Epithelial cell of esophagus (primary cell): ENCODE measurements at places on chromosomes 5 and 9.
A peak's percentile ranks its signal among the peaks of the same experiment; 100 is the strongest.

GRCh38 chr9:128054087-128054486, 13.0 kb downstream of the NAIF1 start:
- DNase-seq, result no peak

GRCh38 chr5:62780230-62780629, 201.6 kb downstream of the LRRC70 start:
- DNase-seq, result no peak

- peak; percentile 70 for DNase-seq
These were observed 116.6 kb downstream of the KLHL3 start for GRCh38 chr5:137619191-137619870.

DNA sequence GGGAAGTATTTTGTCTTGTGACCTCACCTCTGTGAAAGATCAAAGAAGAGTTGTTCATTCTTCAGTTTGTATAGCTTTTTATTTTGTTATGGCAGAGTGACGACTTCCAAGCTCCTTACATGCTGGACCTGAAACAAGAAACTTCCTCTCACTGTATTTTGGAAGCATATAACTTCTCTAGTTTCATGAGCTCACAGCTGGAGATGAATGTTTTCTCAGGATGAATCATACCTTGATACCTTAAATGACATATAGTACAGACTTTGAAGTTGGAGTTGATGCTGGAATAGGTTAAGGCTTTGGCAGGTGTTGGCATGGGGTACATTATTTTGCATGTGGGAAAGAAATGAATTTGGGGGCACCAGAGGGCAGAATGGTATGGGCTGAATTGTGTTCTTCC, 112.5 kb downstream of the SLC25A46 start:
- peak; percentile 78 for DNase-seq

DNA sequence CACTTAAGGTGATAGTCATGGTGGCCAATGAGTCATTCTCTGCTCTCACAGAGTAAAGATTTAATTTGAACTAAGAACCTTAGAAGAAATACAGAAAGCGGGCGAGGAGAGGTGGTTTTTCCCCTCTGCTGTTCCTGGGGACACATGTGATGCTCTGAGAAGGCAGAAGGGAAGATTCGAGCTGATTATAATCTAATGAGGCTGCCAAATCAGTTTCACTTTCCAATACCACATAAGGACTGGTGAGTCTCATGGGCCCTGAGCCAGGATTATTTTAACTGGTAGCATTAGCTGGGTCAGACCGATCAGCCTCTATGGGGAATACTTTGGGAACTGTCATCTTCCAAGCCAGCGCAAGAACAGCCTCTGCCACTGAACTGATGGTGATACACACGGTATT, 116.5 kb downstream of the SLC1A3 start:
- no peak for DNase-seq

GRCh38 chr5:108384741-108385140, 2.8 kb upstream of the FBXL17 start:
- no peak for DNase-seq

GRCh38 chr9:5869315-5870019, 21.2 kb upstream of the MLANA start:
- peak; percentile 62 for DNase-seq

DNA sequence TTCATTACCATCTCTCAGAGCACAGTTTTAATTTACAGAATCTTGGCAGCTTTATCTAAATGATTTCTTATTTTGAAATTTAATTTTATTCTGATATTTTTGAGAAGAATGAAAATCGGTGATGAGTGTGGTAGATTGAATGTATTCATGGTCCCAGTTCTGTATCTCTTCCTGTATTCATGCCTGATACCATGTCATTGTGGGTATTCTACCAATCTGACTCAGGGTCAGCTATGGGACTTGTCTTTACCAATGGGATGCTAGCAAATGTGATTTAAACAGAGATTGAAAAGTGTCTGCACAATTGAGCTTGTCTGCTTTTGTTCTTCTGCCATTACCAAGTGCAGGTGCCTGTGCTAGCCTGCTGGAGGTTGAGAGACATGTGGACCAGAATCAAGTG, 17.8 kb upstream of the ZNF618 start:
- DNase-seq, result no peak

DNA sequence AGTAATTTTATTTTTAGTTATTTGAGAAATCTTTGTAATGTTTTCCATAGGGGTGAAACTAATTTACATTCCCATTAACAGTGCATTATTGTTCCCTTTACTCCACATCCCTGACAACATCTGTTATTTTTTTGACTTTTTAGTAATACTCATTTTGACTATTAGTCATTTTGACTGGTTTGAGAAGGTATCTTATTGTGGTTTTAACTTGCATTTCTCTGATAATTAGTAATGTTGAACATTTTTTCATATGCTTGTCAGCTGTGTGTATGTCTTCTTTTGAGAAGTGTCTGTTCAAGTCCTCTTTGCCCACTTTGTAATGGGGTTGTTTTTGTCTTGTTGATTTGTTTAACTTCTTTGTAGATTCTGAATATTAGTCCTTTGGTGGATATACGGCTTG, 27.5 kb downstream of the CCDC152 start:
- DNase-seq, result no peak

- no peak for DNase-seq
These were observed 50.4 kb downstream of the TRIO start for GRCh38 chr5:14193496-14193895.

GRCh38 chr9:119951090-119951489, 581.9 kb upstream of the BRINP1 start:
- DNase-seq, result no peak

DNA sequence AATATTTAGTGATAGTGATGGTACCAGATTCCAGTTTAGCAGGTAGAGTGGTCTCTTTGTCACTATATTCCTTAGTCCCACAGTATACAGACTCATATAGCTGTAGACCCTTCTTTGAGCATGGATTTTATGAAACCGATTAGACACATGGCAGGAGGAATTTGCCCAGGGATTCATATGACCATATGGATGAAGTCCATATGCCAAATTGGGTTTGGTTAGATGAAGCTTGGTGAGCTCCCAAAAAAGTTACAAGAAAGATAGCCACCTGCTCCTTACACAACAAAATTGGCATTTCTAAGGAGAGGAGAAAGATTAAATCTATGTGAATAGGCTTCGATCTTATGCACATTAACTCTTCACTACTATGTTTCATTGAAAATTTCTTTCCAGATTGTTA, 211.4 kb downstream of the CWC27 start:
- DNase-seq, result no peak

- no peak for DNase-seq
These were observed 1131.0 kb downstream of the TAF11L14 start for GRCh38 chr5:18765304-18765703.

DNA sequence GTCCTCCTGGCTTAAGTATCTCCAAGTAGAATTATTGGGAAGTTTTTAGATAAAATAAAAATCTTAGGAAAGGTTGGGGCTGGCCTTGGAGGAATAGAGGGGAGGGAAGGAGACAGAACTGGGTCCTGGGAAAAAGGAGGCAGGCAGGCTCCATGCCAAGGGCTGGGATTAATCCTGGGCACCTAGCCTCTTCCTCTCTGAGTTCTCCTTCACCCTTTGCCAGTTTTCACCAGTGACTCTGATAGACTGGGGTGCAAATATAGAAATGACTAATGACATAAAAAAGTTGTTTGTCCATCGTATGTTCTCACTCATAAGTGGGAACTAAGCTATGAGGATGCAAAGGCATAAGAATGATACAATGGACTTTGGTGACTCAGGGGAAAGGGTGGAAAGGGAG, 81.9 kb downstream of the RMI1 start:
- DNase-seq, result peak; percentile 14

- DNase-seq, result peak; percentile 49
These were observed 123.5 kb downstream of the SCAMP1 start for GRCh38 chr5:78483809-78484521.

GRCh38 chr9:138122676-138123075, 245.1 kb downstream of the CACNA1B start:
- no peak for DNase-seq

DNA sequence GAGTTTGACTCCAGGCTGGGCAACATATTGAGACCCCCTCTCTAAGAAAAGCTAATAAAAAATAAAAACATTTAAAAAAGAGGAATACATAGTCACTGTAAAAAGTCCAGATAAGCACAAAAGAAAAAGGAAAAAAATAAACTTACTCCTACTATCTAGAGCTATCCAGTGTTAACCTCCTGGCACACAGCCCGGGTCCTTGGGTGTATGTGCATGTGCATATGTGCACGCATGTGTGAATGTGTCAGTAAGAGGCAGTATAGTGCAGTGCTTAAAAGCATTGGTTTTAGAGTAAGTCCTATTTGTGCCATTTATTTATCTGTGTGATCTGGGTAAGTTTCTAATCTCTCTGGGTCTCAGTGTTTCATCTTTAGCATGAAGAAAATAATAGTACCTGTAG, 26.7 kb downstream of the FAM219A start:
- DNase-seq, result no peak
